ENCODE measurements at places on chromosomes 16 and 17. TPM values are rescaled to one million over a fixed set of nuclear protein-coding genes. Genes with fewer than 3 reads are reported as not detected.

The ZBTB4 gene
- 75.6 TPM for total RNA-seq

DNA sequence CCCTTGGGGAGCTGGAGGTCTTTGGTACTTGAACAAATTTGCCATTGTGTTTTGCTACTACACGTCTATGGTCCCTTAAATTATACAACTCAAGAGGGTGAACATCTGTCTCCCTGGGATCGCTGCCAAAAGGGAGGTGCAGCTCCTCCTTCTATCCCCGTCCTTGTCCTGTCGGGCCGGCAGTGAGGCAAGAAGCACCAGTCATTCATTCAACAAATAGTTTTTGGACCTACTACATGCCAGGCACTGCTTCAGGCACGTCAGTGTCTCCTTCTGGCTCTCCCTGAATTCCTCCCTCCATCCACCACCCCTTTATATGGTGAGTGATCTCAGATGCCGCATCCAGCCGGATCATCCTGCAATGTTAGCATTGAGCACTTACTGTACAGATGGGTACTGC lies 2.2 kb upstream of the RPL38 start:
- peaks cover 18% of the 10 kb centered on the region for H3K36me3 ChIP-seq
- no peak for DNase-seq

DNA sequence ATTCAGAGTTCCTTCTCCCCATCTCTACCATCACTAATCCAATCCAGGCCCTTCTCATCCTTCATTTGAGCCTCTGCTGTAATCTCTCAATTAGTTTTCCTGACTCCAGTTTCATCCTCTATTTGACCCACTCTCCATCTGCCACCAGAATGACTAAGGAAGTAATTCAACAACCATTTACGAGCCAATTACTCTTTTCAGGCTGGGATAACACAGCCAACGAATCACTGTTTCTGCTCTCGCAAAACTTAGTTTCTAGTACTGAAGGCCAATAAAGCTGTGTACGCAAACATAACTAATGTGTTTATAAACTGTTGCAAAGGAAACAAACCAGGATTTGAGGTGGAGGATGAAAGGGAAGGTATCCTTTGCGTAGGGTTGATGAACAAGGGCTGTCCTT lies 53.7 kb downstream of the MAP2K6 start:
- no peak overlapping the region for H3K4me3 ChIP-seq
- no peaks in the 10 kb centered on the region for H3K27me3 ChIP-seq
- H3K27ac ChIP-seq = no peak overlapping the region
- no peaks in the 10 kb centered on the region for H3K36me3 ChIP-seq

The PITPNM3 gene
- 0.40 TPM for total RNA-seq

- no peaks in the 10 kb centered on the region for H3K4me1 ChIP-seq
- H3K36me3 ChIP-seq = no peaks in the 10 kb centered on the region
- DNase-seq = no peak
- no peak overlapping the region for H3K4me3 ChIP-seq
Measured at GRCh38 chr17:29949696-29950095, 8.3 kb downstream of the EFCAB5 start.

The TBC1D3G gene
- not detected for total RNA-seq

GRCh38 chr17:82838386-82839063 lies 1.3 kb downstream of the ZNF750 start:
- H3K36me3 ChIP-seq = no peaks in the 10 kb centered on the region
- H3K27me3 ChIP-seq = no peaks in the 10 kb centered on the region
- H3K4me3 ChIP-seq = no peak overlapping the region
- H3K27ac ChIP-seq = peak overlapping the region; percentile 69
- peak; percentile 48 for DNase-seq

GRCh38 chr17:38844261-38844757 lies 9.2 kb downstream of the RPL23 start:
- H3K4me1 ChIP-seq = no peaks in the 10 kb centered on the region
- no peak for DNase-seq
- no peaks in the 10 kb centered on the region for H3K27me3 ChIP-seq
- peaks cover 33% of the 10 kb centered on the region for H3K36me3 ChIP-seq

The DOC2B gene
- 3.3 TPM for total RNA-seq

The PABPN1L gene
- not detected for total RNA-seq

GRCh38 chr16:30623536-30624283 lies 13.5 kb upstream of the ZNF689 start:
- no peaks in the 10 kb centered on the region for H3K4me1 ChIP-seq
- no peak overlapping the region for H3K27ac ChIP-seq
- no peak for DNase-seq
- H3K4me3 ChIP-seq = no peak overlapping the region
- no peaks in the 10 kb centered on the region for H3K27me3 ChIP-seq

DNA sequence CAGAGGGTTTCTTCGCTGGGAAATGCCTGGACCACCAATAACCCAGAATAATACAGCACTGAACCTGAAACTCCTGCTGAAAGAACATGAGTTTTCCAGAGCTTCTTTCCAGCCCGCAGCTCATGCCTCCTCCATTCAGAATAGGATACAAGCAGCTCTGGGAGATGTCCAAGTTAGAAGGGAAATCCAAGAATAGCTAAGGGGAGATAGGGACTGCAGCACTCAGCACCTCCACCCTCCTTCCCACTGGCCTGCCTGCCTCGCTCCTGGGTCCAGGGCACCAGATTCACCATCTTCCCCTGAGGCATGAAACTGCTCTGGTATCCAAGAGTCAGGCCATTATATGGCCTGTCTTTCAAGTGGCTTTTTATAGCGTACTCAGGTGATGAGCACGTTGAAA lies 4.1 kb downstream of the KRT31 start:
- H3K36me3 ChIP-seq = no peaks in the 10 kb centered on the region
- H3K27me3 ChIP-seq = no peaks in the 10 kb centered on the region
- H3K4me3 ChIP-seq = no peak overlapping the region
- H3K4me1 ChIP-seq = no peaks in the 10 kb centered on the region
- no peak for DNase-seq

DNA sequence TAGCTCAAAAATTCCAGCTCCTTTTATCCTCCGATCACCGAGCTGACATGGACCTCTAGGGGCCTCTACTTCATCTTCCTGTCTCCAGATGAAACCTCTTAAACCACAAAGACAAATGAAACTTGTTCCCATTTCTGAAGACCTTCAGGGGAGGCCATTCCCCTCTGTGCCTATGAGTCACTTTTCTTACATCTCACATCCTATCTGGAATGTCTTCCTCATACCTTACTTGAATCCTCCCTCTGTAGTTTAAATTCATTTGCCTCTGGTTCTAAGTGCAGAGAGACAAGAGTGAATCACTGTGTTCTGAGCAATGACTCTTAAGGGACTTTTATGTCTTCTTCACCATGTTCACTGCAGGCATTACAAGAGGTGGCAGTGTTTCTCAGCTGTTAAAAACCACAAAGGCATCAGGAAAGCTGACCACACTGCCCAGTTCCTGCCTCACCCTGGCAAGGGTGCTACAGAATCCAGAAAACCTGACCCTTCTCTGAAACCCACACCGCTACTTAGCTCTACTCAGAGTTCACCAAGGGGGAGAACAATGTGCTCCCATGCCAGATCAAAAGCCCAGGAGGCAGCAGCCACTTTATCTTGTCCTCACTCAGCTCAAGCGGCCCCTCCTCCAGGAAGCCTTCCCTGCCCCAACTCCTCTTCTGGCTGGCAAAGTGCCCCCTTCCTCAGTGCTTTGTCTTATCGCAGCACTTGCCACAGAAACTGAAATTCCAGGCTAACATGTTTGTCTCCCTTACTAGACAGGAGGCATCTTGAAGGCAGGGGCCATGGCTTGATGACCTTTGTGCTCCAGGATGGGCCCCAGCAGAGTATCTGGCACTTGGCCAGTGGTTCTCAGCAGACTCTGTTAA lies 6.4 kb downstream of the CUEDC1 start:
- no peak for DNase-seq
- H3K36me3 ChIP-seq = no peaks in the 10 kb centered on the region
- H3K4me3 ChIP-seq = no peak overlapping the region
- H3K4me1 ChIP-seq = peaks cover 95% of the 10 kb centered on the region
- no peaks in the 10 kb centered on the region for H3K27me3 ChIP-seq

DNA sequence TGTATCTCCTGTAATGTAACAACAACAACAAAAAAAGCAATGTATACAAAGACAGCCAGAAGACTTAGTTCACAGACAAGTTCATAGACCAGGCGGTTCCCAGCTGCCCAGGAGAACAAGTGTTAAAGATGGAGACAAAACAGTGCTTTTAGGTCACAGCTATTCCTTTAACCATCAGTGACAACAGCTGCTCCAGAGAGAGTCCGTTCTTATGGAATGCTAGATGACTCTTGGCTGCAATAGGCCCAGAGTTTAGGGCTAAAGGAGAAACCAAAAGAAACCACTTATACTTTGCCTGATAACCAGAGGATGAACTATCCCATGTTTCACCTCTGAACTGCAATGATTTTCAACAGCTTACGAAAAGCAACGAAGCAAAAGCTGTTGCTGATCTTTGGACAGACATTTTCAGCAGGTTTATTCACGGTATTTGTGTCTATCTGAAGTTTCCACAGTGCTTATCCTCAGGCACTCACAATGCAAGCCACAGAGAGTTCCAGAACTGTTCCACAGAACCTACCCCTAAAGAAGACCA lies 6.0 kb downstream of the ZCCHC14 start:
- DNase-seq = no peak
- H3K36me3 ChIP-seq = no peaks in the 10 kb centered on the region
- H3K4me1 ChIP-seq = peaks cover 41% of the 10 kb centered on the region
- no peak overlapping the region for H3K27ac ChIP-seq

Data from heart left ventricle (tissue), 16 donors.